ENCODE measurements at places on chromosomes 1 and 21.

DNA sequence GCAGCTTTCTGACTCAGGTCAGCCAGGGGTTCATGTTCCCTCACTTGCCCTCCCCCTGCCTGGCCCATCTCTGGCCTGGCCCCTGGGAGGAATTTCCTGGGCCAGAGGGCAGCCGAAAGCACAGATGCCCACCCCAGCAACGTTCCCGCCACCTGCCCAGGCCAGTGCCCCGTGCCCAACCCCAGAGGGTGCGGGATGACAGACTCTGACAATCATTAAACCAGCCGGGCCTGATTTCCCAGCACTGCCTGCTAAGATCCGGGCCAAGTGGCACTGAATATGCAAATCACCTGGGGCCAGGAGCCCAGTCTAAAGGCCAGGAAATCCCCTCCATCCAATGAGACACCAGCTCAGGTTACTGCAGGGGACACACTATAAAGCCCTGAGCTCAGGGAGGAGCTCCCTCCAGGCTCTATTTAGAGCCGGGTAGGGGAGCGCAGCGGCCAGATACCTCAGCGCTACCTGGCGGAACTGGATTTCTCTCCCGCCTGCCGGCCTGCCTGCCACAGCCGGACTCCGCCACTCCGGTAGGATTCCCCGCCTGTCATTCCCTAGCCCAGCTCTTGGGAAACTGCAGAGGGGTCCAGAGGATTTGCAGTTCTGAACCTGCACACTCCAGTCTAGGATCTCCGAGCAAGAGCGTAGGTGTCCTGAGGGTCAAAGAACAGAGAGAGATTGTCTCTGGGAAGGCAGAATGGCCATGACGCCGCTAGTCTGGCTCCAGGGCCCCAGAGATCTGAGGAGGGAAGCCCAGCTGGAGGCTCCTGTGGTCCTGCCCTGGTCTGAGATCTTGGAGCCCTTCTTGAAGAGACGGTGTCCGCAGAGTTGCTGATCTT is at the start of gene ELF3:
ELF3 (plus strand) TSS at position 408 of the 836 bp plus-strand sequence. CDS start 550 bp downstream, outside the sequence.
- no peak for DNase-seq

DNA sequence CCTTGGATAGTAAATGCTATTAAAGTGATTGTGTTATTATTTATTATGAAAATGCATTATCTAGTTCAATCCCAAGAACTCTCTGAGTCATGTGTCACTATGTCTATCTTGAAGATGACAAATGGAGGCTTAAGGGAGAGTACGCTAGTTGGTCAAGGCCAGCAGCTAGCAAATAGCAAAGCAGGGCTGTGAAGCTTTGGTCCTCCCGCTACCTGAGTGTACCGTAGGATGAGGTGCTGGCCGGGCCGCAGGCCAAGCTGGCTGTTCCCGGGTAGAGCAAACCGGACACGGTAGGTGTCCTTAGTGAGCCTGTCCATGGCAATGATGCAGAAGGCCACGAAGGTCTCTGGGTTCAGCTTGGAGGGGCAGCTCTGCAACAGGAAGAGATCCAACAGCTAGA is 9.3 kb downstream of the CYB5RL start:
- DNase-seq: no peak

- no peak for DNase-seq
These were observed 4.4 kb upstream of the MATN1 start for GRCh38 chr1:30727824-30728223.

- DNase-seq: no peak
These were observed 39.6 kb downstream of the UCHL5 start for GRCh38 chr1:193019442-193020026.

DNA sequence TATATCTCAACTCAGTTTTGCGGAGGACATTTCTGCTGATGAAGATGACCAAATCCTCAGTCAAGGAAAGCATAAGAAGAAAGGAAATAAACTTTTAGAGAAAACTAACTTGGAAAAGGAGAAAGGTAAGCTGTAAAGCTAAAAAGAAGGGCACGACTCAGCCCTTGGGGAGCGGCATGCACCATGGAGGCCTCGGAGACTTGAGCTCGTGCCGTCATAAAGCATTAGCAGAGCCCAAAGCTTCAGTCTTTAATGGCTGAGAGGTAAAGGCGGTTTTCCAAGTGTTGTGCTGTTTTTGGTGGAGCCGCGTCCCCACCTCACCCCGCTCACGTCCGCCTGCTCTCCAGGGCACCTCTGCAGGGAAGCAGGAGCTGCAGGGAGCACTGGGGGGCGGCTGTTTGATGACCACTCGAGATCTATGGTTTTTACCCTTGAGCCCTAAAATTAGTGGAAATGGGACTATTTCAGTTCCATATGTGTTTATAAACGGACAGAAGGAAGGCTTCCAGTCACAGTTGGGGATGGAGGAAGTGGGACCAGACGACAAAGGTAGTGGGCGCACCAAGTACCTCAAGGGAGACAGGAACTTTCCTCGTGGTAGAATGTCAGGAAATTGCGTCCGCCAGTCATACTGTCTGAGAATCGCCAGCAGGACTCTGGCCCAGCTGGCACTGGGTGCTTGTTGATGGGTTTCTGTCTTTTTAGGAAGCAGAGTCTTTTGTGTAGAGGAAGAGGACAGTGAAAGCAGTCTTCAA is 27.6 kb downstream of the RRP1B start:
- no peak for DNase-seq

All from stimulated activated CD4-positive, alpha-beta T cell treated with anti-CD3 and anti-CD28 coated beads, Interleukin-1b, Interleukin-23, amount 100 ng/mL, for 1 hour (primary cell).